SK-MEL-5 (cell line): ENCODE measurements at places on chromosomes 4 and X. TPM values are rescaled to one million over a fixed set of nuclear protein-coding genes. Genes with fewer than 3 reads are reported as not detected.

Gene GLOD5
- total RNA-seq: not detected in 2 replicates

Gene SMIM31
- total RNA-seq: 0.26 and 0.56 TPM in 2 replicates

Gene MAGEB17
- 0.40 TPM in 1 of 2 replicates, not detected in the other for total RNA-seq

Gene IL1RAPL1
- 0.32 and 0.53 TPM in 2 replicates for total RNA-seq

Gene SULT1B1
- total RNA-seq: not detected in 2 replicates

Gene EMCN
- total RNA-seq: not detected in 2 replicates

Gene HAND2
- total RNA-seq: 3.8 and 3.9 TPM in 2 replicates

Gene TBC1D1
- 51.9 and 54.9 TPM in 2 replicates for total RNA-seq
